HT-29 (cell line): ENCODE measurements at places on chromosomes 6 and 20.

DNA sequence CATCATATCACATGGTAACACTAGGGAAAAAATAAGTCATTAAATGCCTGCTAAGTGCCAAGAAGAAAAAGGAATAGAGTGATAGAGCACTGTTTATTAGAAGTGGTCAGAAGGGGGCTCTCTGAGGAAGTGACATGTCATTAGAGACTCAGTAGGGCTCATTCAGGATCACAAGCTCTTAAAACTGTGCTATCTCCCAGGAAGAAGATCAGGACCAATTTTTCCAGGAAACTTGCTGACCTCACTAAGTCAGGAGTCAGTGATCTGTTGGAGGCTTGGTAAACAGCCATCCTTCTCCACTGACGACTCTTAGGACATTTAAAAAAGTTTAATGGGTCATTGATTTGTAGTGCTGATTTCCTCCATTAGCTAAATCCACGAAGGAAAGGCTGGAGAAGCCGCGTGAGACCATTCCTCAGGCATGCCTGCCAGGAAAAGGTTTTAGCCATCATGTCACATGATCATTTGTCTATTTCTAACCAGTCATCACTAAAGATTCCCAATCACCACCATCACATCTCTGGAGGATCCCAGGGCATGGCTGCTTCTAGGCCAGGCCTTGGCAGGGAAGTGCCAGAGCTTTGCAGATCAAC is 5.9 kb upstream of the PTPN1 start:
- DNase-seq = peak; percentile 55

DNA sequence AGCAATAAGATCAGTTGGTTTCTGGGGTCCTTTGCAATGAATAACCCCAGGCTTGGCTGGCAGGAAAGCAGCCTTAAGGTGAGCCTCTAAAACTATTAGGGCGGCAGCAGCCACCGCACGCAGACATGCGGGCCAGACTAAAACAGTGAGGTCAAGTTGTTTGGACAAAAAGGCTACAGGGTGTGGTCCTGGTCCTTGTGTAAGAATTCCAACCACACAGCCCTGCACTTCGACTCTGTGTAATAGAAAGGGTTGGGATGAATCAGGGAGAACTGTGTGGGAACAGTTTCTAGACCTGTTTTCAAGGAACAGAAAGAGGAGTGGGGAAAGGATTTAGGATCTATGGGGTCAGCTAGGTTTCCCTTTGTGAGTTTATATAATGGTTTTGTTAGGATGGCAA is 237.6 kb downstream of the SMOC2 start:
- DNase-seq = no peak

GRCh38 chr20:58668901-58669286 is 17.8 kb downstream of the STX16 start:
- DNase-seq = no peak

GRCh38 chr6:144347933-144348332 is 62.8 kb downstream of the UTRN start:
- no peak for DNase-seq

DNA sequence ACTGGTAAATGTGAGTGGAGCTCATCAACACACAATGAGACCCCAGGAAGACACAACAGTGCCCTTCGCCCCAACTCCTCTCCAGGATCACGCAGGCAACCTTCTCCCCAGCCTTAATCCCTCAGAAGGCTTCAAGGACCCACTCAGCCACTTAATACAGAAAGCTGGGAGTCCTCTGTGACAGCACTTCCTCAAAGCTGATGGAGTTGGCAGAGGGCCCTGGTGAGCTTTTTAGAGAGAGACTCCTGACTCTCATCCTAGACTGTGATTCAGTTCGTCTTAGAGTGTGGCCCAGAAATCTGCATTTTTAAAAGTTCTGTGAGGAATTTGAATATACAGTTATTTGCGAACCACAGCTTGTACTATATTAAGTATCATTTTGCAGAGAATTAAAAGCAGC is 187.7 kb downstream of the UST start:
- no peak for DNase-seq

GRCh38 chr6:71383901-71384489 is 95.4 kb downstream of the OGFRL1 start:
- peak; percentile 73 for DNase-seq

GRCh38 chr6:29734046-29735018 is 11.1 kb downstream of the HLA-F start:
- no peak for DNase-seq

- DNase-seq = no peak
Observed at GRCh38 chr6:37454420-37455140, 21.6 kb downstream of the CMTR1 start.

GRCh38 chr20:33853507-33853813 is 42.3 kb downstream of the CHMP4B start:
- no peak for DNase-seq

- peak; percentile 22 for DNase-seq
Observed at GRCh38 chr6:5214570-5215052, 46.1 kb downstream of the LYRM4 start.

GRCh38 chr6:33112148-33112547 is 36.4 kb downstream of the HLA-DPB1 start:
- peak; percentile 57 for DNase-seq

DNA sequence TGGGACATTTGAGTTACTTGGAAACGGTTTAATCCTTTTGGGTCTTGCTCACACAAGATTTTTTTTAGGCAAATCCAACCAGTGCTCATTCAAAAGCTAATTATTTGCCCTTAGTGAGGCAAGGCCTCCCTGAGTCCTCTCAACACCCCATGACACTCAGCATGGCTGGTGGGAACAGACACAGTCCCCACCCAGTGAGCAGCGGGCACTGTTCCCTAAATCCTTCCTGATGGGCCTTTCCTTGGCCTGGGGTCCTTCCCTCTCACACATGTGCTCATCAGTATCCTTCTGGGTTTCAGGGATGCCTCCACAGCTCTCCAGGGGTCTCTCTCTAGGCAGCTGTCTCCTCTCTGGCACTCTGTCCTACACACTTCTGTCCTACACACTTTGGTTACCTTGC is 28.0 kb downstream of the PLAGL2 start:
- no peak for DNase-seq

GRCh38 chr6:137805622-137806021 is 61.4 kb upstream of the TNFAIP3 start:
- no peak for DNase-seq

DNA sequence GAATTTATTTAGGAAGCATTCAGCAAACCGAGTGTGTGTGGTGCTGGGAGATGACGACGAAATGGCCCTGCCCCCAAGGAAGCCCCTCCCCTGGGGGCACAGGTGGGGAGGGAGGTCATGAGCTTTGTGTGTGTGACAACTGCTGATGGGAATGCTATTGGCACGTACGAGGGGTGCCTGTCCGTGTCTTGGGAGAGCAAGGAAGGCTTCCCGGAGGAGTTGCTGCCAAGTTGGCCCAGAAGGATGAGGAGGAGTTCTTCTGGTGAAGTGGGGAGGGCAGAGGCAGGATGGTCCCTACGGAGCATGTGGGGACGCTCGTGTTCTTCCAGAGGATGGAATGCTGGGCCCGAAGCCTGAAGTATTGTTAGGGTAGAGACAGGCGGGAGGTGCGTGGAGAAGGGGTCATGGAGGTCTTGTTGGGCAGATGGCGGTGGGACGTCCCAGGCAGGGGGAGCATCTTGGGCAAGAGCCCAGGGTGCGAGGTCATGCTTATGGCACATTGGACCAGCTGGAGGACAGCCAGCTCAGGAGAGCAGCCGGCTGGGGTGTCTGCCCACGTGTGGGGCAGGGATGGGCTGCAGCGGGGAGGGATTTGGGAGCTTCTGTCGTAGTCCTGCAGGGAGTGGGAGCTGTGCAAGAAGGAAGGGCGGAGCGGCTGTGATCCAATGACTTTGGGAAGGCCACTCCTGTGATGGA is 46.1 kb downstream of the SYNJ2 start:
- no peak for DNase-seq

DNA sequence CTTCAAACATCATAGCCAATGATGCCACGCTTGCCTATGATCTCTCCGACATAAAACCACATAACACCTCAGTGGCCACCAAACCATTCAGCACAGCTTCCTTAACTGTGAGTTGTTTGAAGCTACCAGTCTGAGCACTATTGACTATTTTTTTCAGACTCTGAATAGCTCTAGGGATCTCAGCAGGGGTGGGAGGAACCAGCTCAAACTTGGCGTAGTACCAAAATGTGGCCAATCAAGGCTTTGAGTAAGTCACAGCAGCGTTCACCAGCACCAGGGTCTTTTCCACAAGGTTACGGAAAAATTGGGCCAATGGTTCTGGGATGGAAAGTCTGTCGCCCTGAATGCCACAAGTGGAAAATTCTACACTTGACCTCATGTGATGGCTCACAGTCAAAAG is 70.6 kb downstream of the SMPDL3A start:
- DNase-seq = no peak

GRCh38 chr20:32650401-32650944 is 23.3 kb downstream of the C20orf203 start:
- DNase-seq = no peak

- no peak for DNase-seq
Observed at GRCh38 chr6:3336066-3336786, 77.5 kb downstream of the PSMG4 start.

DNA sequence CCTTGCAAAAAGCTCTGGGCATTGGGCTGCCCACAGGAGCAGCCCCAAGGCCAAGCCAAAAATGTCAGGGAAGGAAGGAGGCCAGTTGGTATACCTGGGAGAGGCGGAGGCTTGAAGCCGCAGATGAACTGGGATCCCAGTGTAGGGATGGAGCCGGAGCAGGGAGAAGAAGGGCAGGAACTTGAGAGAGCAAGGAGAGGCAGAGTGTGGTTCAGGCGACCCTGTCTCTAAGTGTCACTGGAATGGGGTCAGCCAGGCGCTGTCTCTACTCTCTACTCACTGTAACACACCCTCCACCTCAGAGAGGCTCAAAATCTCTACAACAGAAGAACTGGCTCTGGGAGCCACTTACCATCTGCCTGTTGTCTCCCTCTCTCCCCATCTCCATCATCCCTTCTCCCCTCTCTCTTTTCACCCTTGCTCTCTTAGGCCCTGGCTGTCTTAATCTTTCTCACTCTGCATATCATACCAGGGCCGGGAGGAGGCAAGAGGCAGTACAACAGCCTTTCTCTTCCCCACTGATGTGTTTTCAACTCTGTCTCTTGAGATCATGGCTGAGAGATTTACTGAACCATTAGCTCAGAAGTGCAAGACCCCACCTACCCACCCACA is 93.3 kb downstream of the CRYBG1 start:
- DNase-seq = no peak

DNA sequence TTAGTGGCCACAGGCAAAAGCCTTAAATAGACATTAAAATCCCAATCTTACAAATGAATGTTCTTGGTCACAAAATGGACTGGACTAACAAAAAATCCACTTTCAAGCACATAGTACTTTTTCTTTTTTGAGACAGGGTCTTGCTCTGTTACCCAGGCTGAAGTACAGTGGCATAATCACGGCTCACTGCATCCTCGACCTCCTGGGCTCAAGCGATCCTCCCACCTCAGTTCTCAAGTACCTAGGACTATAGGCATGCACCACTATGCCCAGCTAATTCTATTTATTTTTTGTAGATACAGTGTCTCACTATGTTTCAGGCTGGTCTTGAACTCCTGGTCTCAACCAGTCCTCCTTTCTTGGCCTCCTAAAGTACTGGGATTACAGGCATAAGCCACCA is 59.4 kb downstream of the MAP3K5 start:
- no peak for DNase-seq

- DNase-seq = no peak
Observed at GRCh38 chr20:18271160-18271559, 17.2 kb upstream of the ZNF133 start.

- DNase-seq = no peak
Observed at GRCh38 chr6:166145751-166146150, 21.9 kb downstream of the TBXT start.

- DNase-seq = no peak
Observed at GRCh38 chr20:53768329-53768728, 174.7 kb upstream of the ZNF217 start.

GRCh38 chr6:126437205-126437604 is 97.3 kb downstream of the CENPW start:
- DNase-seq = no peak

DNA sequence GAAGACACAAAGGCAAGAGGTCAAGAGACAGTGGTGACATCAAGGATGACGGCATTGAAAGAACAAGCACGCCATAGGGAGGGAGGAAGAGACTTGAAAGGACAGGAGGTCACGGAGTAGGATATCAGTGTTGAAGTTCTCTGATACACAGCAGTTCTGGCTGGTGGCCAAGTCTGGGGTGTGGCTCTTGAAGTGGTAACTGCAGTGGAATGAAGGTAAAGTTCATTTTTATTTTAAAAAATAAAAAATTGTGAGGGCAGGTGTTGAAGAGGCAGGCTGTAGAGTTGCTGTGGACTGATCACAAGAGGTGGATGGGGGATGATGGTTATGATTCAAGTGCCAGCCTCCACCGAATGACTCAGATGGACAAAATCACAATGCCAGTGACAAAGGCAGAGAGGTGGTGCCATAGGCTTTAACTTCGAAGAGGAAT is 53.2 kb upstream of the BMP2 start:
- DNase-seq = peak; percentile 55

GRCh38 chr6:113979937-113980336 is 9.0 kb upstream of the HDAC2 start:
- no peak for DNase-seq

DNA sequence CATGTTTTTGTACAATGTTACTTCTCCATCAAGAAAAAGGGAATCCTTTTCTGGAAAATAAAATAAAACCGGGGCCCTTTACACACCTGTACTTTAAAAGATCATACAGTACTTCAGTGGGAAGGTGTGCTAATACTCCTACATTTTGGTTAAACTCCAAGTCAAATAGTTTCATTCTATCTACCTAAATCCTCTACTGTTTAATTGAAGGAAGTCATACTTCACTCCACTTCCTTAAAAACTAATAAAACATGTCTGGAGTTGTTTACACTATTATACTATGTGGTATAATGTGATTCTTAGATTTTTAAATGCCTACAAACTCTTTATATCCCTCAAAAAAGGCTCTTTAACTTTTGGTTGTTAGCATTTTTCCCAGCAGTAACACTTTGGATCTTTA is 18.6 kb upstream of the HBS1L start:
- no peak for DNase-seq

GRCh38 chr6:25835442-25836283 is 3.8 kb upstream of the SLC17A1 start:
- no peak for DNase-seq

GRCh38 chr6:148608199-148608951 is 138.5 kb upstream of the UST start:
- DNase-seq = peak; percentile 44
